ENCODE measurements at places on chromosomes 2 and 18.

GRCh38 chr2:98731041-98731893 is at the start of gene MGAT4A:
Gene MGAT4A, minus strand, starts transcription at chr2:98731132. Its CDS starts 4,800 bp downstream, at chr2:98726332.
- DNase-seq: no peak

GRCh38 chr2:196263181-196263747 is 91.9 kb upstream of the STK17B start:
- no peak for DNase-seq

- DNase-seq: no peak
These were observed 43.0 kb upstream of the ITGAV start for GRCh38 chr2:186546846-186547245.

GRCh38 chr2:88603146-88603545 is 24.1 kb downstream of the EIF2AK3 start:
- no peak for DNase-seq

All from Panc1 (cell line).